ENCODE measurements at places on chromosomes 12 and 14.

DNA sequence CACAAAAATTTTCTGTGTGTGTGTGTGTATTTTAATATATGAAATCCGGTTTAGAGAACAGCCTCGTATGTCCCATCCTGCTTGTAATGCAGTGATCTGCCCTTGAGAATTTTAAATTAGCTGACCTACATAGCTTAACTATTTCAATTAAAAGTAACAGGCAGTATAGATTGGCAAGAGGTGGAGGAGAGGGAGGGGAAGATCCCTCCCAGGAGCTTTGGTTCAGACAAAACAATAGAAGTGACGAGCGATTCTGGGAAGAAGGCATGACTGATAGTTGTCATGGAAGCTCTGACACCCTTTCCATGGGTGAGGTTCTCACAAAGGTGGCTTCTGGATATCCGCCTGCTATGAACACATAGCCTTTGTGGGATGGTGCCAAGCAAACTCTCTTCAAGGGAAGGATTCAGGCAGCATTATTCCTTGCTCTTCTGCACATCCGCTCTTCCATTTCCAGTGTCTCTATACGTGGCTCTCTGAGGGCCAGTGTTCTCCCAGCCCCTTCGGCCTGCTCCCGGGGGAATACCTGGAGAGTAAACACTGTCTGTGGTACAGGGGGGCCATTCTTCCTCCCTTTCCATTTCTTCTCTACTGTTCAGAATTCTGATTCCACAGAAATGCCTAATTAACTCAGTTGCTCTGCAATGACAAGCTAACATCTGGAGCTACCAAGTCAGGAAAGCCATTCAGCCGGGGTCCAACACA is 182.0 kb downstream of the CACNA1C start:
- no peak for DNase-seq

DNA sequence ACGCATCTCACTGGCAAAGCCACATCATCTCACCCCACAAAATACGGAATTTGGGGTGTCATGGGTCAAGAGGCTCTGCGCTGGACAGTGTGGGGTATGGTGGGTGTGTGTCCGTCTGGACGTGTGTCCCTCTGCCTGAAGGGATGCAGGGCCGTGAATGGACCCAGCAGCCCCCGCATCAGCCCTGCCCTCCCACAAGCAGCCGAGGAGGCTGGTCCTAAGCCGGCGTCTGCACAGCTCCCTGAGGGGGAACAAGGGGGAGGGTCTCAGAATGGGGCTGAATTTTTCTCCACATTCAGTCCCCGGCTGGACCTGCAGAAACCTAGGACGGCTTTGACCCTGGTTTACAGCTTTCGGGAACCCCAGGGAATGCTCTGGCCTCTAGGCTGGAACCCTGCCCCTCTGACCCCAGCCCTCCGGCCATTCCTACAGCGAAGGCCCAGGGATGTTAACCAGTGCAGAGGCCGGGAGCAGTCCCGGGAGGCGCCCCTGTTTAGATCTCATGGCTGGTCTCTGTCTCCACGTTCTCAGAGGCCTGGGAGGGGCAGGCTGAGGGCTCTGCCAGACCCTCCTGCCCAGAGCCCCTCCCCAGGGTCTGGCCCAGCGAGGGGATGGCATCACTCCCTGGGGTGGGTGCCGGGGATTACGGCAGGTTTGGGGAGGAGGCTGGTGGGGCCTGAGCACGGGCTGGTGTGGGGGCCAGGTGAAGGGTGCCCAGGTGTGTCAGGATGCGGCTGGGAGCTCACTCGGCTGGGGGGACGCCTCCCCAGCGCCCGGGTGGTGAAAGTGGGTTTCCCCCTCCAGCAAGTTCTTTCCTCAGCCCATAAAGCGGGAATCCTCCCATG is 156.5 kb upstream of the C14orf180 start:
- no peak for DNase-seq

- no peak for DNase-seq
Measured at GRCh38 chr12:105201299-105201698, 34.7 kb downstream of the APPL2 start.

DNA sequence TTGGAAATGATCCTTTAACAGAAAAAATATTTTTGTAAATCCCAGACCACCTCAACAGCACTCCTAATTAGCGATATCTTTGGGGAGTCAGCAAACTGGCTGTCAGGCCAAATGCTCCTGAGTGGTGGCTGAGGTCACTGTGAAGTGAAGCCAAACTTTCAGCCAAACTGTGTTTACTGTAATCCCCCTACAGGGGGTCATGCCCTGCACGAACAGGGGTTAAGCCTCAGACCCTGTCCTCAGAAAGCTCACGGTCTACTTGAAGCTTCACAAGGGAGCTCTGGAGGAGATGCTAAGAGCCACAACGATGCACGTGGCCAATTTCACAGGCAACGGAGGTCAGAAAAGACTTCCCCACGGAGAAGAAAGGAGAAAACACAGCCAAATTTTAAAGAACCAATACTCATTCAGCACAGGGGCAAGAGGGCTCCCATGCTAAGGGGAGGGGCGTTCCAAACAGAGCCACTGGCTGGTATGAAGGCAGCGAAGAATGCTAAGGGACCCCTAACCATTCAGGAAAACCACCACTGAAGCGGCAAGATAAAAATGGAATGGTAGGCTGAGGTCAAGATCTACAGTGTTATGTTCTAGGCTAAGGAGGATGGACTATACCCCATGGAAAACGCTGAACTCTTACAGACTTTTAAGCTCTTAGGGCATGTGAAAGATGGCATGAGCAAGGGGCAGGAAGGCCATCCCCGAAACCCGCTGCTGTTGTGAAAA is 105.4 kb downstream of the ITPR2 start:
- DNase-seq = no peak

- DNase-seq = no peak
Measured at GRCh38 chr14:54475187-54475899, 13.4 kb downstream of the GMFB start.

DNA sequence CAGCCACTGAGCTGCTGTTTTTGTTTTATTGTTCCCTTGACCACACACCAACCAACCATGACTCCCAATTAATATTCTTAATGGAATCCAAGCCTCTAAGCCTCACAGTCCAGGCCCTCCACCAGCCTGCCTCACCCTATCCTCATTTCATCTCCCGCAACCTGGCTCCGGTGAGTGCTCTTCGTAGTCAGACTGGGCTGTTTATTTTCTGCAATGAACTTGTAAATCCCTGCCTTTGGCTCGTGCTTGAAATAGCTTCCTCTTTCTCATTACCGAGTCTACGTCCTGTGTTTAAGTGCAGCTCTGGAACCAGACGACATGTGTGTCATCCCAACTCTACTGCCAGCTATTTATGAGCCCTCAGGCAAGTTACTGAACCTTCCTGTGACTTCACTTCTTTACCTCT is 12.4 kb upstream of the ETFBKMT start:
- DNase-seq = no peak

DNA sequence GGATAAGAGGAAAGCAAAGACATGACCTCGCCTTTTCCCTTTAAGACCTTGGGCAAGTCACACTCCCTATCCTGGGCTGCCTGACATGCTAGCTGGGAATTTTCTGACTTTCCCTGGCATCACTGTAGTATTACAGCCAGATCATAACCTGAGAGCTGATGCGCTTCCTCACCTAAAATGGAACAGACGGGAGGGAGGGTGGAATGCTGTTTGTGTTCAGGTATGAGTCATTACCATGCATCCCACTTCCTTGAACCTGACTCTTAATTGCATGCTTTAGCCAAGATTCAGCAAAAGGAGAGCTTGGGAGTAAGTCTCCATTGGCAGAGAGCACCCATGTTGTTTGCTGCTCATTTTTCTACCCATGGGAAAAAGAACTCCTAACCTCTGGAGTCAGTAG is 156.5 kb downstream of the KCNK10 start:
- no peak for DNase-seq

DNA sequence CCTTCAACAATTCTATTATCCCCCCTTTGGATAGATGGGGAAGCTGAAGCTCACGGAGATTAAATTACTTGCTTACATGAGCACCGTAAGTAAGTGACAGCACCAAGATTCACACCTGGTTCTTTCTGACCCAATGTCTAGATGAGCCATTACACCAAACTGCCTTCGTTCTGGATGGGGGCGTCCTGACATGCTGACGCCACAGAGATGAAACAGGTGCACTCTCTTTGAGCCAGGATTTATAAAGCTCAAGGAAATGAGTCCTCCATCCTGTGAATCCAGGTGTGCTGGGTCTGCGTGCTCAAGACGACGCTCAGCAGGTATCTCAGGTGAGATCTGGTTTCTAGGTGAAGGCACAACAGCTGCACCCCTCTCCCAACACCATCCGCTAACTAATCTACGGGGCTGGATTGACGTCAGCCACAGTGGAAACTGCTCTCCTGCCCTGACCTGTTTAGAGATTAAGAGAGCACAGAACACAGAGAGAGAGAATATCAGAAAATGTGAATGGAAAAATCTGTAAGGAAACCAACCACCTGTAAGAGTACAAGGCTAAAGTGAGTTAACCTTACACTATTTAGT is 61.6 kb downstream of the KSR2 start:
- DNase-seq = no peak

GRCh38 chr12:15796493-15797141 is 7.4 kb upstream of the EPS8 start:
- DNase-seq = no peak

- no peak for DNase-seq
Measured at GRCh38 chr12:58268069-58268468, 326.7 kb downstream of the ATP23 start.

All from naive thymus-derived CD4-positive, alpha-beta T cell (primary cell).